ENCODE measurements at places on chromosomes 12 and 14.
A peak's percentile ranks its signal among the peaks of the same experiment; 100 is the strongest.

- DNase-seq: no peak
These were observed 58.0 kb upstream of the DAAM1 start for GRCh38 chr14:59130462-59130861.

- peak; percentile 63 for DNase-seq
These were observed at the start of gene PDE3A for GRCh38 chr12:20368114-20368650. PDE3A (plus strand) TSS chr12:20368537; CDS start chr12:20369285, 748 bp downstream.

DNA sequence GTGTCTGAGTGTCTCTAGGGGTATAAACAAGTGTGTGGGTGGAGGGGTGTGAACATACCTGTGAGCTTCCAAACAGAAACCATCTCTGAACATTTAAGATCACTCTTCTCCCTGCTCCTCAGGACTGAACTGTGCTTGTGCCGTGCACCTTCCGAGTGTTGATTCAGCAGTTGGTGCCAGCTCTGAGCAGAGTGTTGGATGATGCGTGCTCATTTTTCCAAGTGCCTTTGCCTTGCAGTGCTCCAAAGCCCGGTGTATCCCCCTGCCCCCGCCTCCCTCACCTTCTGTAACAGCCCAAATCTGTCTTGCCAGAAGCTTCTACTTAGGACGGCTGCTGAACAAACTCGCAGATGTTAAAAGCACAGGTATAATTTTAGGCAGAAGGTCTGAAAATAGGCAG is 4.4 kb downstream of the WSCD2 start:
- DNase-seq: no peak

- no peak for DNase-seq
These were observed 455.6 kb upstream of the SEL1L start for GRCh38 chr14:81989211-81989610.

DNA sequence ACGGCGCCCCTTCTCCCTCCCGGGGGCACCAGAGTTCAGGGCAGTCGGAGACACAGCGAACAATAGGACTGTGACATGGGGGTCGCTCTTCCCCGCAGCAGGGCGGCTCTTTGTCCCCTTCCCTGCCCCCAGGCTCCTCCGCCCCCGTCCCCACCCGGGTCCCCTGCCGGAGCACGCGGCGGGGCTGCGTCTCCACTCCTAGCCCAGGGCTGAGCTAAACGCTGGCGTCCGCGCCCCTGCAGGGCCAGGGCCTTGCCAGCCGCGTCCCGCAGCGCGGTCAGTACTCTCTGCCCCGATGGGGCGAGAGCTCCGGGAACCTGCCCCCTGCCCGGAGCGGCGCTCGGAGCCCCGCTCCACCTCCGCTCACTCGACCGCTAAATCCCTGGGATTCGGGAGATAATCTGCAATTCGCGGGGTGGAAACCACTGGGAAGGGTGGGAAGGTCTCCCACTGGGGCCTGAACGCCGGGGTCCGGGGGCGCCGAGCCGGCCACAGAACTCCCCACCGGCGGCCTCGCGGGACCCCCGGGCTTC is 825 bp upstream of the CCDC85C start:
- DNase-seq: peak; percentile 33

- no peak for DNase-seq
These were observed 59.8 kb upstream of the RBM19 start for GRCh38 chr12:114025935-114026334.

GRCh38 chr12:99192489-99192888 is 455.1 kb upstream of the GARIN6 start:
- no peak for DNase-seq

DNA sequence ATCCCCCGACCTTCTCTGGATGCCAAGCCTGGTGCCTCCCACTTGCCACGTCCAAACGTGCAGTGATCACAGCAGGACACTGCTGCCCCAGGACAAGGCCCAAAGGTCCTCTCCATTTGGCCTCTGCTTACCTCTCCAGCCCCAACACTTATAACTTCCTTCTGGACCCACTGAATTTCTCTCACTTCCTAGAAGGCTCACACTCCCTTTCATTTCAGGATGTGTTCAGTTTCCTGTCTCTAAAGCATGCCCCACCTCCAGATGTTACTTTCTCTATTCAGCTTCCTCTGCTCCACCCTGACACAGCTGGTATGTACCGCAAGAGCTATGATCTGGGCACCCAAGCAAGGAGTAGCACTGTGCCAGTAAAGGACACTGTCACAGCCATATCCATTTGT is 33.0 kb downstream of the CDKL1 start:
- peak; percentile 90 for DNase-seq

GRCh38 chr14:54931598-54932340 is 29.1 kb upstream of the GCH1 start:
- no peak for DNase-seq

All from hematopoietic multipotent progenitor cell treated with erythropoietin and hydrocortisone succinate and interleukin-3 and kit ligand, for 6 days (in vitro differentiated cells).